Psoas muscle (tissue), 8 donors: ENCODE measurements at places on chromosomes 12 and 14. TPM values are rescaled to one million over a fixed set of nuclear protein-coding genes. Genes with fewer than 3 reads are reported as not detected.
A peak's percentile ranks its signal among the peaks of the same experiment; 100 is the strongest.

- no peak for DNase-seq
Measured at GRCh38 chr12:108806921-108807320, 50.5 kb downstream of the SSH1 start.

DNA sequence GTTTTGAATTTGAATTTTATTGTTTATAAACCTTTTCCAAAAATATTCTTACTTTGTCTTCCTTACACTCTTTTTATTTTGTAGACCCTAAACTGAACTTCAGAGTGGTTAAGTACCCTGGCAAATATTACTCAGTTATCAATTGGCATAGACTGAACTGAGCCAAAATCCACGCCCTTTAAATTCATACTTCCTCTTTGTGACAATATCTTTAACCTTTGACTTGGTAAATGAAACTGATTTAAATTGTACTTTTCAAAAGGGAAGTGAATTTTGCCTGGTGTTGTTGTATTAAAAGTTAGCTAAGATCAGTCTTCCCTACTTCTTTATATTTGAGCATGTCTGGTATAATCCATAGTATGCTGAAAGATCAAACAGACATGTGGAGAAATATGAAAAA is 184.3 kb upstream of the USP15 start:
- no peak for DNase-seq

GRCh38 chr12:57276935-57277563 is 26.1 kb upstream of the STAC3 start:
- DNase-seq, result no peak

IFNG-AS1 gene
- total RNA-seq, result 0.21 TPM

LRIG3 gene
- total RNA-seq, result 4.1 TPM

GRCh38 chr14:73264885-73265720 is 27.8 kb downstream of the PAPLN start:
- no peak for DNase-seq

- DNase-seq, result no peak
Measured at GRCh38 chr12:94012590-94012989, 135.8 kb upstream of the PLXNC1 start.

SOAT2 gene
- total RNA-seq, result not detected

- DNase-seq, result peak; percentile 91
Measured at GRCh38 chr14:74619672-74620131, 7.7 kb upstream of the LTBP2 start.

- DNase-seq, result no peak
Measured at GRCh38 chr12:42299392-42300308, 26.2 kb downstream of the ZCRB1 start.

DNA sequence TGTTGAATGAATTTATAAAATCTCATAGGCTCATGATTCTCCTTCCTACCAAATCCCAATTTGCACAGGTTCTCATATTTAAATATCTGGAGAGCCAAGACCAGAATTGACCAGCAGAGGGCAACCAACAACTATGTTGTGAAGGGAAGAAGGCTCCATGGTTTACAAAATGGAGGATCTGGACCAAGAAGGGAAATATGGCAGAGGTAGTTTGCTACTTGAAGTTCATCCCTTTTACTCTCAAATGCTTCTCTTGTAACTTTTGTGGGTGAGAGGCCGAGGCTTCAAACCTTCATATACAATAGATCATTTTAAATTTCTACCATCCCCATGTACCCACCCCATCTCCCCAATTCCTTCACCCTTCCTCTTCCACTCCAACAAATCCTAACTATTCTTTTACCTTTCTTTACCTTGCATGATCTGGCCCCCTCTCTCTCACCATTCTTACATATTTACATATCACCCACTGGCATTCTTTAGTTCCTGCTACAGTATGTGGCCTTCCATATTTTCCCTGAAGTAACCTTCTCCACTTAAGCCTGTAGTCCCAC is 3.8 kb upstream of the SMARCC2 start:
- DNase-seq, result peak; percentile 25

KLHL33 gene
- 19.5 TPM for total RNA-seq

- no peak for DNase-seq
Measured at GRCh38 chr12:81468206-81468605, 290.9 kb downstream of the PPFIA2 start.

CISTR gene
- total RNA-seq, result not detected

CPNE6 gene
- total RNA-seq, result not detected

DNA sequence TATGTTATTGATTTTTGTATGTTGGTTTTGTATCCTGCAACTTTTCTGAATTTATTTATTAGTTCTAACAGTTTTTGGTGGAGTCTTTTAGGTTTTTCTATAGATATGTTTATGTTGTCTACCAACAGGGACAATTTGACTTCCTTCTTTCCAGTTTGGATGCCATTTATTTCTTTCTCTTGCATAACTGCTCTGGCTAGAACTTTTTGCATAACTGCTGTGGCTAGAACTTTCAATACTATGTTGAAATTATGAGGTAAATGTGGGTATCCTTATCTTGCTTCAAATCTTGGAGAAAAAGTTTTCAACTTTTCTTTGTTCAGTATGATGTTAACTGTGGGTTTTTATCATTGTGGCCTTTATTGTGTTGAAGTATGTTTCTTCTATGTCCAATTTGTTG is 39.9 kb upstream of the PLBD1 start:
- DNase-seq, result no peak

DNA sequence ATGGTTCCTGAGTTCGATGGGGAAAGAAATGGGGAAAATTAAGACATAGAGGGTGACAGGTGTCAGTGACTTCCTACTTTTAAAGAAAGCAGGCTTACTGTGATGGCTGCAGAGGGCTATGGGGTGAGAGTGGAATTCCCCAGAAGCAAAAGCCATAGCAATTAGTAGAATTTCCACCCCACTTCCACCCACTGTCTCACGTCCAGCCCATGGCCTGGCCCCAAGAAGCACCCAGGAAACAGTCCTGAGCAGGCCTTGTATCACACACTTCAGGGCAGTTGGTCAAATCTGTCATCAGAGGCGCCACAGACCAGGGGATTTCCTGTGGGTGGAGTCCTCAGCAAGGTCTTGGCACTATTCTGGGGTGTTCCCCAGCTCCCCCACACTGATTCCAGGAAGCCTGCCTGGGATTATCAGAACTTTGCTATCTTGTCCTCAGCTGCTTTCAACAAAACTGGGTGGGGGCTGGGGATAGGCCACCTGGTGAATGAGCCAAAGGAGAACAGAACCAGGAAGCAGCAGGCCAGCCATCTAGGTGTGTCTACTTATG is 120.1 kb upstream of the CCND2 start:
- DNase-seq, result no peak

GRCh38 chr12:82440885-82441284 is 82.6 kb downstream of the METTL25 start:
- DNase-seq, result no peak

DNA sequence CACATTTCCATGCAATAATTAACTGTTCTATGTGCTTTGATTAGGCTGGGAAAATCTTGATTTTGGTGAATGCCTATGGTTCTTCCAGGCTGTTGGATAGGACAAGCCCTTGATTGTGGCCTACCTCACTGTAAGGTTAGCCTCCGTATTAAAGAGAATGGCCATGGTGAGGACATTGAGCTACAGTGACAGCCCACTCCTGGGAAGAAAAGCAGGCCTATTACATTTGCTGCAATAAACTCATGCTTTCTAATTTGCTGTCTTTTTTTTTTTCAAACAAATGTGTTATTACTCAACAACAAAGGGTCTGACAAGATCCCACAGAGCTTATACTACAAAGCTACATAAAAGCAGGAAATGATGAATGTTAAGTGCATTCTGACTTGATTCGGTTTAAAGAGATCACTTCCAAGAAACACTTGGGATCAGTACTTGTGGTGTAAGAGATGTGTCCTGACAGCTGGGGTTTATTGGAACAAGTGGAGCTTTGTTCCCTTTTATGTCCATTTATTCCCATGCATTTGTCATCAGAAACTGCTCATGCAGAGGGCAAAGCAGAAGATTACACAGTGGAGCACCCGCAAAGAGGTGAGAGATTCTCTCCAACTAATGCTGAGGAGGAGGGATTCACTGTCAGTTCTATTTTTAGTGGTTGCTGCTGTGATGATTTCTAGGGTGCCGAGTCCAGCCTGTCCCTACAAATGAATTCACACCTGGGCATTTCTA is 29.1 kb upstream of the KCNK10 start:
- DNase-seq, result no peak

GRCh38 chr14:93322929-93323599 is 9.8 kb downstream of the BTBD7 start:
- DNase-seq, result no peak

DNA sequence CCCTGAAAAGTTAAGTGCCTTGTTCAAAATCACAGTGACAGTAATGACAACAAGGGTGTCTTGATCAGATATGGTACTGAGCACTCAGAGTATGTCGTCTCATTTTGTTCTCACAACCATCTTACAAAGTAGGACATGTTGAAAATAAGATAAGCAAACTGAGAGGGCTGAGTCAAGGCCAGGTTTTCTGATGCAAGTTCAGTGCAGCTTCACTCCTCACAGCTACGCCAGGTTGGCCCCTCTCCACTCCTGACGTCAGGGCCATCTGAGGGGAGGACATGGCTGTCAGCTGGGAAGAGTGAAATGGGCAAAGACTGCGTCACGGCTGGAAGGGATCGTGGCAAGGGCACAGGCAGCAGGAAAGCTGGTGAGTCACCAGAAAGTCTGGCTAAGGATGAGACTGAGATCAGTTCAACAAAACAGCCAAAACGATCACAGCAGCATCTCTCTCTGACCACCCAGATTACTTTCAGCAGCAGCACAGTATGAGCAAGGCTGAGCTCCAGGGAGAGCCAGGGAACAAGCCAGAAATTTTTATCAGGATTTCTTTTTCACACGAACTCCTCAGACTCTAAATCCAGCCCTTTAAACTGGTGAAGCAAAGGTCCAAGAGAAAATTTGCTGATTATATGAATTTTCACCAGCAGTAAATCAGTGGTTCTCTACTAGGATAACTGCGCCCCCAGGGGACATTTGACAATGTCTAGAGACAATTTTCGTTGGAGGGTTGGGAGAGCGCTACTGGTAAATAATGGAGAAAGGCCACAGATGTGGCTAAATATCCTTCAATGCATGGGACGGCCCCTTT is 297.9 kb upstream of the AMIGO2 start:
- DNase-seq, result peak; percentile 97

DNA sequence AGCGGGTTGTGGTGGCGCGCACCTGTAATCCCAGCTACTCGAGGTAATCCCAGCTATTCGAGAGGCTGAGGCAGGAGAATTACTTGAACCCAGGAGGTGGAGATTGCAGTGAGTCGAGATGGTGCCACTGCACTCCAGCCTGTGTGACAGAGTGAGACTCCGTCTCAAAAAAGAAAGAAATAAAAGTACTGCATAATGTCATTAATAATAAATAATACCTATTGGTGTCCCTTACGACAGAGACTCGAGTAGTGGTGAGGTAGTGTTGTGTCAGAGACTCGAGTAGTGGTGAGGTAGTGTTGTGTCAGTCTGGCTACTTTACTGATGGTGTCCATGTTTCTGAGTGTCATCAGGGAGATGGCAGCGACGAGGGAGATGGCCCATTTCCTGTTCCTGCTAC is 1.3 kb downstream of the GLS2 start:
- DNase-seq, result no peak

DNA sequence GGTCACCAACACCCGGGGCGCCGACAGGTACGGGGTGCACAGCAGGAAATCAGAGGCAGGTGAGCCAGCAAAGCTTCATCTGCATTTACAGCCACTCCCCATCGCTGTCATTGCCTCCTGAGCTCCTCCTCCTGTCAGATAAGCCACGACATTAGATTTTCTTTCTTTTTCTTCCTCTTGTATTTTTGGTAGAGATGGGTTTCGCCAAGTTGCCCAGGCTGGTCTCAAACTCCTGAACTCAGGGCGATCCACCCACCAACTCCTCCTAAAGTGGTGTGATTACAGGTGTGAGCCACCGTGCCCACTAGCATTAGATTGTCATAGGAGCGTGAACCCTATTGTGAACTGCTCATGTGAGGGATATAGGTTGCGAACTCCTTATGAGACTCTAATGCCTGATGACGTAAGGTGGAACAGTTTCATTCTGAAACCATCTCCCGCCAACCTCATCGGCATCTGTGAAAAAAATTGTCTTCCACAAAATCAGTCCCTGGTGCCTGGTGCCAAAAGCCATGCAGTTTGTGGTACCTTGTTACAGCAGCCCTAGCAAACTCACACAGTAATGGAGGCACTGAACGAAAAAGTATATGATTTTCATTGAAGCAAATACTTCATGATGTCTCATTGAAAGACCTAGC is 1.5 kb downstream of the STYK1 start:
- DNase-seq, result no peak

GRCh38 chr14:96663491-96664067 is 133.6 kb upstream of the VRK1 start:
- DNase-seq, result no peak

- DNase-seq, result no peak
Measured at GRCh38 chr12:68919581-68920239, 13.3 kb downstream of the CPM start.

- no peak for DNase-seq
Measured at GRCh38 chr12:52193532-52193931, 1.7 kb upstream of the KRT80 start.

PIP4P1 gene
- total RNA-seq, result 29.7 TPM

DNA sequence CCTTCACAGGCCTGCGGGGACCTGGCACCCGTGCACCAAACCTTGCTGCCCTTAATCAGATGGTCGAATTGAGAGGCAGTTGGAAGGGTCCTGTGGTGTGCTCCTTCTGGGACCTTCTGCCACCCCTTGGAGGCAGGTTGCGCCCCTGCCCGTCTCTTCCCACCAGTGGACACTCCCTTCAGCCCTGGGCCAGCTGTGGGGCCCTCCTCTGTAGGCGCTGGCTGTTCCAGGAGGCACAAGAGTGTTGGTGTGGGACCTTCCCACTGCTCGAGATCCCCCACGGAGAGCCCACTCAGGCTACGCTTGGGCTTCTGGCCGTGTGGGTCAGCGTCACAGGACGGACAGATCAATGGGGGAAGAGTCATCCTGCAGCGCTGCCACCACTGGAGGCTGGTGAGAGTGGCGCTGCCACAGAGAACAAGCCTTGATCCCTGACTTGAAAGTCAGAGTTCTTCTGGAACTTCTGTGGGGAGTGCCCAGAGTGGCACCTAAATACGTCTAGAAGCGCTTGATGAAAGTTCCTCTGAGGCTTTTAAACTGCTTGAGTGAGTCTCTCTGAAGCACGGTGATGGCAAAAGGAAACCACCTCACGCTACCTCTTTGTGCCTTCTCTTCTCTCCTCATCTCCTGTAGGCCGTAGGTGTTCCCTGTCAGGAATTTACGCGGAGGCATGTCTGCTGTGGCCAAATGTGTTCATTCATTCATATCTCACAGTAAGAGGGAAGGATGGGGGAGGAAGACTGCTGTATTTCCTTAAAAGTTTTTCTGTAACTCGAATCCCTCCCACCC is 48.3 kb downstream of the TRAF3 start:
- DNase-seq, result no peak

DNA sequence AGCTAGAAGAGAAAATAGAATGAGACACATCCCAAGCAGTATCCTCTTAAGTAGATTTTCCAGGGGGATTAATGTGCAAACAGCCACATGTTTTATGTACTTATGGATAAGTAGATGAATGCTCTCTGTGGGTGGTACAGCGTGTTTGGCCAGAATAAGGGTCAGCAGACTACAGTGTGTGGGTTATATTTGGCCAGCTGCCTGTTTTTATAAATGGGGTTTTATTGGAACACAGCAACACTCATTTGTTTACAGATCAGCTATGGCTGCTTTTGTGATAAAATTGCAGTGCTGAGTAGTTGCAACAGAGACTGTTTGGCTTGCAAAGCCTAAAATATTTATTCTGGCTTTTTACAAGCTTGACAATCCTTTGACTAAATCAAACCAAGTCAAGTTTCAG is 780.2 kb upstream of the SEL1L start:
- no peak for DNase-seq

UNG gene
- 42.5 TPM for total RNA-seq

DACT1 gene
- total RNA-seq, result 1.7 TPM
